ENCODE measurements at places on chromosomes 16 and 17. TPM values are rescaled to one million over a fixed set of nuclear protein-coding genes. Genes with fewer than 3 reads are reported as not detected.
A peak's percentile ranks its signal among the peaks of the same experiment; 100 is the strongest.

The PPM1E gene
- total RNA-seq = 51.4 TPM

DNA sequence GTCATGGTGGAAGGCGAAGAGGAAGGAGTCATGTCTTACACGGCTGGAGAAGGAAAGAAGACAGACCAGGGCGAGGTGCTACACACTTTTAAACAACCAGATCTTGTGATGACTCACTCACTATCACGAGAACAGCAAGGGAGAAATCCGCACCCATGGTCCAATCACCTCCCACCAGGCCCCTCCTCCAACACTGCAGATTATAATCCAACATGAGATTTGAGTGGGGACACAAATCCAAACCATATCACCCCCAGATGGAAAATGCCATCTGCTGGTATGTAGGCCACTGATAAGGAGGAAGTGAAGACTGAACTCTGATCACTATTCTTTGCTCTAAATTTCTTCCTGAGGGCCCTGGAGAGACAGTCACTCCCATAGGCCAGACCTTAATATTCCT, 7.5 kb upstream of the ITGAX start:
- no peak for DNase-seq

- DNase-seq = no peak
Measured at GRCh38 chr16:65333283-65333682, 211.4 kb upstream of the CDH11 start.

- DNase-seq = no peak
Measured at GRCh38 chr16:69724981-69725479, 1.3 kb downstream of the NQO1 start.

- DNase-seq = no peak
Measured at GRCh38 chr17:79672496-79672895, 58.2 kb upstream of the ENPP7 start.

- no peak for DNase-seq
Measured at GRCh38 chr16:75416904-75417565, 16.3 kb downstream of the CFDP1 start.

The GUCY2D gene
- total RNA-seq = under 0.01 TPM

DNA sequence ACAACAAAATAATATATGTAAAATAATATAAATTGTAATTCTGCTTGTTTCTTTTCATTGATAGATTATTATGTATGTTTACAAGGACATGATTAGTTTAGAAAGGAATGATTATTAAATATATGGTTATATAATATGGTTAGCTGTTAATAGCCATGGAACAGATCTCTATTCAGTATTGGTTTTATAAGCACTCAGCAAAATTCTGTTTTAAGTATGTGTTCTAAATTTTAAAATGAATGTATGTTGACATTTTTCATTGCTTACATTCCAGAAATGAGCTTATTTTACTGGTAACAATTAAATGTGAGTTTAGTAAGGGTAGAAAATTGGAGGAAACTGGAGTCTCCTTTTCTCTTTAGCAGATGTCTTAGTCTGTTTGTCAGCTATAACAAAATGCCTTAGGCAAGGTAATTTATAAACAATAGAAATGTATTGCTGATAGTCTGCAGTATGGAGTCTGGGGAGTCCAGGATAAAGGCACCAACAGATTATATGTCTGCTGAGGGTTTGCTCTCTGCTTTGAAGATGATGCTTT, 45.4 kb downstream of the NFAT5 start:
- DNase-seq = no peak

DNA sequence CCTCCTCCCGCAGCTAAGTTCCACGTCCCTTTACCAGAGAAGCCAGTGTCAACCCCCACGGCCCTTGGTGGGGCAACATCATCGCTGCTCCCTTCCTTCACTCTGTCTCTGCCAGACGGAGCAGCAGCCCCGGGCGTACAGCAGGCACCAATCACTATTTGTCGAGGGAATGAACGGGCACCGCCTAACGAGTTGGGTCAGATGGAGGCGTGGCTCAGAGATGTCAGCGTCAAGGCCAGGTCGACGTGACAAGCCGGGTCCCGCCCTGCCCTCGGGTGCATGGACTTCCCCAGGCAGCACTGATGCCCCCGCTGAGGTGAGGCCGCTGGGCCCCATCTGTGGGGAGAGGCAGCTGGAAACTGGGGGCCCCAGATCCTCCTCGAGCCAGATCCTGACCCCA, 50.0 kb downstream of the CBFA2T3 start:
- no peak for DNase-seq

The HBM gene
- 29.3 TPM for total RNA-seq

DNA sequence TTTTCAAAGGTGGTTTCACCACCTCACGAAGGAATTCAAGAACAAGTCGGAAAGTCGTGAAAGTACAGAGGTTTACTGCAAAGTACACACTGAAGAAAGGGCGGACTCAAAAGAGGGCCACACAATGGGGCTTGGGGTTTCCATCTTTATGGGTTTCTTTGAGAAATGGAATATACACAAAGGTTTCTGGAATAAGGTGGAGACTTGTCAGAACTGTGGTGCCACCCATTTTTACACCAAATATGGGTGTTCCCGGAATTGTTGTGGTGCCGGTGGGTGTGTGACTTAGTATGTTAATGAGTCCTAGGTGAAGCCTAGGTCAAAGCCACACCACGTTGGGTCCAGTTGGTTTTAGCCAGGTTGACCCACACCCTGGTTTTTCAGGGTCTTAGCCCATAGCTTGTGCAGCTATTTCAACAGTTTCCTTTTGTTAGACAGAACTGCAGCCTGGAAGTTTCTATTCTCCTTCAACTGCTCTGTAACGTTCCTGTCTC, 567 bp upstream of the GCSH start:
- DNase-seq = no peak

- no peak for DNase-seq
Measured at GRCh38 chr16:66752379-66752778, 970 bp upstream of the DYNC1LI2 start.

The HMOX2 gene
- total RNA-seq = 39.5 TPM

The DLG4 gene
- 111 TPM for total RNA-seq

The PDE6G gene
- total RNA-seq = not detected

The PRSS33 gene
- not detected for total RNA-seq

DNA sequence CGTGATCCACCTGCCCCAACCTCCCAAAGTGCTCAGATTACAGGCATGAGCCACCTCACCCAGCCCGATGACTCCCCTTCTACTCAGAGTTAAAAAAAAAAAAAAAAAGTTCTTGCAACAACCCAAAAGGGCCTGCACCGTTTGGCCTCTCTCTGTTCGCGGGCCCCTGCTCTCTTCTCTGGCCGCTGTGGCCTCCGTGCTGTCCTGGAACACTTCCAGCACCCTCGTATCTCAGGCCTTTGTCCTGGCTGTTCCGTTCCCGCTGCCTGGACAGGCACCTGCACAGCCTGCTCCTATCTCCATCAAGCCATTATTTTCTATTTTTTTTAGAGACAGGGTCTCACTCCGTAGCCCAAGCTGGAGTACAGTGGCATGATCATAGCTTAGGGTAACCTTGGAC, 10.8 kb downstream of the MYO1C start:
- no peak for DNase-seq

- DNase-seq = no peak
Measured at GRCh38 chr16:970386-970765, 408 bp downstream of the LMF1 start.

DNA sequence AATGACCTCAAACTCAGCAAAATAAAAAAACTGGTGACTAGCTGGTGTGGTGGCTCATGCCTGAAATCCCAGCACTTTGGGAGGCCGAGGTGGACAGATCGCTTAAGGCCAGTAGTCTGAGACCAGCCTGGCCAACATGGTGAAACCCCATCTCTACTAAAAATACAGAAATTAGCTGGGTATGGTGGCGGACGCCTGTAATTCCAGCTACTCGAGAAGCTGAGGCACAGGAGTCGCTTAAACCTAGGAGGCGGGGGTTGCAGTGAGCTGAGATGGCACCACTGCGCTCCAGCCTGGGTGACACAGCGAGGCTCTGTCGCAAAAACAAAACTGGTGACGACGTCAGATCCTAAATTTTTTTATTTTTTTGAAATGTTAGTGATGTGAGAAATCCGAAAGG, 82.6 kb upstream of the TOB1 start:
- no peak for DNase-seq

GRCh38 chr16:3696425-3697218, 20.7 kb downstream of the TRAP1 start:
- no peak for DNase-seq

The PRR35 gene
- not detected for total RNA-seq

DNA sequence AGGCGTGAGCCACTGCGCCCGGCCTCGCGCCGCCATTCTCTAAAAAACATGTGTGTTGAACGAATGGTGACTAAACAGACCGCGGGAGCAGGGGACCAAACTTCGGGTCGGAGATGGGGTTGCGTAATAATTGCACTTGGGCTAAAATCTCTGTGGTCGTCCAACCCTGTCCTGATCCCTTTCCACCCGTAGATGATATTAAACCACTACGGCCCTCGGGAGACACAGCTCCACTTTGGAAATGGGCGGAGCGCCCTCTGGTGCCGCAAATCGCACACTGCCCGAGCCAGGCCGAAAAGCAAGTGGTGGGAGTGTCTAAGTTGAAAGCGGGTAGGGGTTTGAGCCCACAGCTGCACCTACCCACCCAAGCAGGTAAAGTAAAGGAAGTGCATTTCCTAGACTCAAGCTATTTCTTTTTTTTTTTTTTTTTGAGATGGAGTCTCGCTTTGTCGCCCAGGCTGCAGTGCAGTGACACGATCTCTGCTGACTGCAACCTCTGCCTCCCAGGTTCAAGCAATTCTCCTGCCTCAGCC, 17.0 kb downstream of the CAVIN1 start:
- DNase-seq = peak; percentile 79

GRCh38 chr17:42016411-42016831, 818 bp downstream of the DNAJC7 start:
- DNase-seq = no peak

GRCh38 chr17:50192618-50193291, 8.7 kb downstream of the COL1A1 start:
- no peak for DNase-seq

GRCh38 chr16:85935974-85936760, 37.2 kb downstream of the IRF8 start:
- no peak for DNase-seq

DNA sequence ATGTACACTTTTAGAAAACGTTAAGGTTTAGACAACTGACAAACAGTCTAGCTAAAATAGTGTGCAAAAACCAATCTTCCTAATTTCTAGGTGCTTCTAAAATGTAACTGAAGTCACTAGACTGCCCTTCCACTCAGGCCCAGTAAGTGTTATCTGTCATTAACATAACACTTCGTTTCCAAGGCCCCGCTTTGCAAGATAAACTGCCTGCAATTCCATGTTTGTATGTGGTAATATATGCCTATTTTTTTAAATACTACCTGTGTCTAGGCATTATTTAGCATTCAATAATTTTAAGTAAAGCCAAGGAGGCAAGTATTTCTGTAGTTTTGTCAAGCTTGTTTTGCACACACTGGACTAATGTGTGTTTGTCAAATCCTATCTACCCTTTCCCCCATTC, 3.2 kb downstream of the USP32 start:
- no peak for DNase-seq

DNA sequence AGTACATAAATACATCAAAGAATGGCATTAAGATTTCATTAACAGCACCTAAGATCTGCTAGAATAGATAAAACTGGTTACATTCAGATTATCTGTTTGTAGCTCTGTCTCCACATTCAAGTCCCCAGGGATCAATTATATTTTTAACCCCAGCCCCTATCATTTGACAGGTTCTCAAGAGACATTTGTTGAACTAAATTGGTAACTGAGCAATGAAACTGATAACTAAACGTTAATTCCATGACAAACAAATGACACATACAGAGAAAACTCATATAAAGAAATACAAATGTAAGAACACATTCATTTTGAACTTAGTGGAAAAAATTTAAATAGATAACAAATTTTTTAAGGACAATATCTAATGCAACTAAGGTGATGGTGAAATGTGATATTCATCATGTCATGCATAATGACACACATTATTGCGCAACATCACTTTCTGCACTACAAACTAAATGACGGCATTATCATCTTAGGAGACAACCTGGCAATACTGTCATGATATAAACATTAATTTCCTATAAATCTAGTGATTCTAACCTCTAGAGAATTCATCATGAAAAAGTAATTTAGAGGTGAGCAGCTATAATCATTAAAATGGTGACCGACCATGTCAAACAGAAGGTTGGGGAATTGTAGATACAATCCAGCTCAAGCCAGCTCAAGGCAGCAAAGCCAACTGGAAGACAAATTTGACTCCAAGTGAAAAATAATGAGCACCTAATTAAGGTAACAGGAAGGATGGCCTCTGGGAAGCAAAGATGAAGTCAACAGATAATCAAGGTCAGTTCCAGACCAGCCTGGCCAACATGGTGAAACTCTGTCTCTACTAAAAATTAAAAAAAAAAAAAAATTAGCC, 9.5 kb downstream of the ARHGAP17 start:
- DNase-seq = no peak

GRCh38 chr16:4204521-4204920, 37.4 kb downstream of the SRL start:
- no peak for DNase-seq

- DNase-seq = peak; percentile 93
Measured at GRCh38 chr17:75507733-75508719, 7.3 kb downstream of the CASKIN2 start.
